Activated CD8-positive, alpha-beta memory T cell treated with anti-CD3 and anti-CD28 coated beads, Interleukin-2, amount 10 ng/mL, durations not matched to agents 7 days and 5 days (primary cell): ENCODE measurements at places on chromosomes 6 and 20.

- peaks cover 60% of the 10 kb centered on the region for H3K4me1 ChIP-seq
- DNase-seq, result no peak
- no peak overlapping the region for H3K4me3 ChIP-seq
Measured at GRCh38 chr6:42313941-42314570, 96.4 kb upstream of the MRPS10 start.

DNA sequence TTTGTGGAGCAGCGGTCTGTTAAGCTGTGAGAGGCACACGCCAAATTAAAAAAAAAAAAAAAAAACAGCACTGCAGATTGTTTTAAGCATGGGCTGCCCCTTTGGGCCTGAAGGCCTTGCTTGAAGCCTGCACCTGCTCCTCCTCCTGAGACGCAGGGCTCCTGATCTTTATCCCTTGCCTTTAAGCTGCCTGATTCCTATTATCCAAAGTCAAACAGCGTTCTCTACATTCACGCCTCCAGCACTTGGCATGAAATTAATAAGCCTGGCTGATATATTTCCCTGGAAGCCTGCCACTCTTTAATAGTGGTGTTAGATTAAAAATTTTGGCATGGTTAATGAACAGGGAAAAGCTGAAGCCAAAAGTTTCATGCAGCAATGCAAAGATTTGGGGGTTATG lies 163.9 kb downstream of the FAXC start:
- H3K27me3 ChIP-seq, result peaks cover 8% of the 10 kb centered on the region
- no peaks in the 10 kb centered on the region for H3K36me3 ChIP-seq
- no peak for DNase-seq
- no peak overlapping the region for H3K27ac ChIP-seq
- no peak overlapping the region for H3K4me3 ChIP-seq

- H3K27ac ChIP-seq, result no peak overlapping the region
- peaks cover 4% of the 10 kb centered on the region for H3K4me1 ChIP-seq
- no peaks in the 10 kb centered on the region for H3K36me3 ChIP-seq
- H3K4me3 ChIP-seq, result no peak overlapping the region
Measured at GRCh38 chr20:46488451-46488850, 24.9 kb downstream of the ZNF334 start.

GRCh38 chr6:164214066-164214465 lies 799.5 kb downstream of the QKI start:
- no peak overlapping the region for H3K27ac ChIP-seq
- H3K4me3 ChIP-seq, result no peak overlapping the region
- H3K36me3 ChIP-seq, result no peaks in the 10 kb centered on the region
- DNase-seq, result no peak

DNA sequence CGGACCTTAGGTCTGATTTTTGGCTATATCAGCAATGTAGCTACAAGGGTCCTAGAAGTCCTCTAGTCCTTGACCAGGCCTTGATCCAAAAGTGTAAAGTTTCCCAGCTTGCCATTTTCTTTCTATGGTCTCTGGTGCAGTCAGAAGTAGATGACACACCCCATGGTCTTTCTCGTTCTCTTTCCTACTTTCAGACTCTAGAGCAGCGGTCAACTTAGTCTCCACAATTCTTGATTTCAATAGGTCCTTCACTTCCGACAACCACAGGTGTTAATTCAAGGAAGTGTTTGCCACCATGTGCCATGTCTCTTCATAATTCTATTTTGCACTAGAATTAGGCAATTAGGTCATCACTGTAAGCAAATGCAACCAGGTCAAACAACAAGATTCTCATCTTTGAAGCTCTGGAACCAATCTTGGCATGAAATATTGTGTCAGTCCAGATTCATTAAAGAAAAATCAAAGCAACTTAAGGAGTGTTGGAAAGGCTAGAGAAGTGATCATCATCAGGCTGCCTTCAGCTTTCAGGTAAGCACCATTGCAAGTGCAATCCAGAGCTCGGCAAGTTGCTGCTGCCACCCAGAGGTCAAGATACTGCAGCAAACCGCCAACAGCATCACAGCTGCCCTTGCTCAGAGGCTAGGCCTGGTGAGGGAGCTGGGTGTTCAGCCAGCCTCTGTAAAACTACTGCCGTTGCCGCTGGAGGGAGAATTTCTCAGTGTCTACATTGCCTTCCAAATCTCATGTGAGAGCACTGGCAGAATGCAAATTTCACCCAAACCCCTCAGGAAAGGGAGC lies 5.6 kb upstream of the SYNE1 start:
- H3K4me3 ChIP-seq, result no peak overlapping the region
- no peak overlapping the region for H3K27ac ChIP-seq
- no peaks in the 10 kb centered on the region for H3K4me1 ChIP-seq
- H3K36me3 ChIP-seq, result no peaks in the 10 kb centered on the region
- peaks cover 28% of the 10 kb centered on the region for H3K27me3 ChIP-seq
- peak; percentile 59 for DNase-seq
